Stimulated activated CD4-positive, alpha-beta T cell treated with anti-CD3 and anti-CD28 coated beads, Interleukin-4, amount 100 ng/mL, for 48 hours (primary cell): ENCODE measurements at places on chromosomes 5 and 9.

DNA sequence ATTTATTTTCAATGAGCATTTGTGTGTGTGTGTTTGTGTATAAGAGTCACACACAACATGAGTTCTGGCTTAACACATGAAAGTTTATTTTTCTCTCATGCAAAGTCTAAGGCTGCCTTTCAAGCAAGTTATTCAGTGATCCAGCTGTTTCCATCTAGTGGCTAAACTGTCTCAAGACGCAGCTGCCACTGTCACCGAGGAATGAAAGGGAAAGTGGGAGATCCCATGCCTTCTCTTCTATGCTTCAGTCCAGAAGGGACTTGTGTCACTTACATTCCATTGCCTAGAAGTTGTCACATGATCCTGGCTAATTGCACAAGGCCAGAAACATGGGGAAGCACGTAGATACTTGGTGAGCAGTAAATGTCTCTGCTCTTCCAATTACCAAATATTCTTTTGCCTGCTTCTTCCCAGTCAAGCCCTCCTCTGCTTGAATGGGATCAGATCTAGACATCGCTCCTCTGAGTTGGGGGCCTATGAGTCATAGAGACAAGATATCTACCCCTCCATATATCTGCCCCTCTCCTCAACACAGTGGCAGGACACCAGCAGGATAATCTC lies 30.4 kb upstream of the SLIT3 start:
- no peak for DNase-seq

DNA sequence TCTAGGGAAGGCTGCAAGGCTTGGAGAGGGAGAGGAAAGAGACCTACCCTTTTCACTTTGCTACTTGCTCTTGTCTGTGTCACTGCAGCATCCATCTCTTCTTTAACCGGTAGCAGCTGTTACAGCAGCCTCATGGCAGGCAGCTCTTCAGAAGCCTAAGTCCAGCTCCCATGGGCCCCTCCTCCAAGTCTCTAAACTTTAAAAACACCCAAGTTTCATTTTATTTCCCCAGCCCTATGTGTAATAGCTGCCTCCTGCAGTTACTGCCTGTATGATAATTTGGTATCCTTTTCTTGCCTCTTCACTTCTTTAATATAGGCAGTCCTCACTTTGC lies 313.1 kb upstream of the PIK3R1 start:
- DNase-seq = no peak

GRCh38 chr5:111972080-111972479 lies 215.1 kb upstream of the NREP start:
- DNase-seq = no peak

DNA sequence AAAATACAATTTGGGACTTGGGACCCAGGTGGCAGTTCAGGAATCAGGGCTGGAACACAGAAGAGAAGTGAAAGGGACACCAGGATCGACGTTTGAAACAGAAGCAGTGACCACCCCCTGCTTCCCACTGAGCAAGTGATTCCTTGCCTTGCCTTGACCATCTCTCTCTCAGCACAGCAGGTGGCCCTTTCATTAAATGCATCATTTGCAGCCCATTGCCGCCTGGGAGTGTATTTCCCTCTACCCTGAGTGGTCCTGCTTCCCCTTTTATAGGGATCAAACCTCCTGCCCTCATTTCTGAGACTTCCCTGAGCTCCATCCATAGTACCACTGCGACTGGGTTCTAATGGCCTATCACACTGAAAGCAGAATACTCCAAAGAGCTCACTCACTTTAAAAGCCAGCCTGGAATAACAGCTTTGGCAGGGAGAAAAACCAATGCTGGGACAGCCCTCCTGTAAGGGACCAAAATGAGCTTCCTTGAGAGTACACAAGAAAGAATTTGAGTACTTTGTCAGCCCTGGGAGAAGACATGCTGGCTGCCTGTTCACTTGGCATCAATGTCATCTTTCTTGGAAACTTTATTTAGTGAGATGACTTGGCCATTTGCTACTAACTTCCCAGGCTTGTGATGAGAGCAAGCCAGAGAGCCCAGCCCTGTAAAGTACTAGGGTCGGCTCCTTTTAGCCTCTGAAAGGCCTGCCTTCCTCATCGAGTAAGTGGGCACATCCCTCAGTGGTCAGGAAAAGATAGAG lies 149.7 kb downstream of the SLIT3 start:
- no peak for DNase-seq

- DNase-seq = no peak
These were observed 587.3 kb downstream of the GABRG2 start for GRCh38 chr5:162654661-162655405.
